ENCODE measurements at places on chromosomes 11 and 22.

DNA sequence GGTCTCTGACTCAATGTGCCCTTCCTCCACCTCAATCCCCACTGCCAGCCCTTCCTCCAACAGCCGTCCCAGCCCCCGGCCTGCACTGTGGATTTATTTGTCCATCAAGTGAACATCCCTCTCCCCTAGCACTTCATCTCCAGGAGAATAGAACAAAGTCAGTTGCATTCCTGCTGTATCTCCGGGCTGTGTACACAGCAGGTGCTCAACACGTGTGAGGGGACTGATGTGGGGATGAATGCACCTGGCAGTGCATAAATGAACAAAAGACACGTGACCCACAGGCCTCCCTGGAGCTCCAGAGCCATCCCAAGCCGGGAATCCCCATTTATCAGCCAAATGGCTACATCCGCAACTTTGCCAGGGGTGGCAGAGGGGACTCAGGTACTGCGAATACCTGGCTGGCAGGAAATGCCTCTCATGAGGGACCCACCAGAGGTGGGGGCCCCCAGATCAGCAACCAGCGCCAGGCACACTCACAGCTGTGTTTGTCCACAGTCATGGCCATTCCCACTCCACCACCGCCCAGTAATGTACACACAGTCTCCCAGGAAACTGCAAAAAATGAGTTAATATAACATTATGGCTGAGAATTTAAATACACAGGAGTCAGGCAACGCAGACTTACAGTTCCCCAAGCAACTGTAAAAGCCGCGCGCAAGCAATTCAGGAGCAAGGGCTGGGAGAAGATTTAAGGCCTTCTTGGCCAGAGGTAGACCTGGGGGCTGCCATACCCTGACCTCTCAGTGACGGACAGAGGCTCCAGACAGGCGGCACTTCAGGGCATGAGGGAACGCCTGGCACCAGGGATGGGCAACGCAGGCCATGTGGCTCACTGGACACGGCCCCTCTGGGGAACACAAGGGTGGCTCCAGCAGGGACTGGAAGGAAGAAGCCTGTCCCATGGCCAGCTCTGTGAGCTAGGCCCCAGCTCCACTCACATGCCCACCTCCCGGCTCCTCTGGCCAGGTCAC lies 50.3 kb upstream of the TCF20 start:
- DNase-seq: no peak

DNA sequence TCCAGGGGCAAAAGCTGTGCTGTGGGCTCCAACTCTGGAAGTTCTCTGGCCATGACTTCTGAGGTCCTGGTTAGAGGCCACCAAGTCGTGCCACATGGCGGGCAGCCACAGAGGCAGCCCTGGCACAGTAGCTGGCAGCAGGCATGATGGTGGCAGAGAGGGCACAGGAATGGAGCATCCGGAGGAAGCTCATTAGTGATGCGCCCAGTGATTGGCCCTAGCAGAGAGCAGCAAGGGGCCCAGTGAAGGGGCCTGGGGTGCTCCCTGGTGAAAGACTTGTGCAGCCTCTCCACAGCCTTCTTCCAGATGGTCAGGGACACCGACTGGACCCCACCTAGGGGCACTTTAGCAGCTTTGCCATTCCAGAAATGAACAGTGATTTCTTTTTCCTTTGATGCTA lies 7.0 kb downstream of the C11orf16 start:
- no peak for DNase-seq

DNA sequence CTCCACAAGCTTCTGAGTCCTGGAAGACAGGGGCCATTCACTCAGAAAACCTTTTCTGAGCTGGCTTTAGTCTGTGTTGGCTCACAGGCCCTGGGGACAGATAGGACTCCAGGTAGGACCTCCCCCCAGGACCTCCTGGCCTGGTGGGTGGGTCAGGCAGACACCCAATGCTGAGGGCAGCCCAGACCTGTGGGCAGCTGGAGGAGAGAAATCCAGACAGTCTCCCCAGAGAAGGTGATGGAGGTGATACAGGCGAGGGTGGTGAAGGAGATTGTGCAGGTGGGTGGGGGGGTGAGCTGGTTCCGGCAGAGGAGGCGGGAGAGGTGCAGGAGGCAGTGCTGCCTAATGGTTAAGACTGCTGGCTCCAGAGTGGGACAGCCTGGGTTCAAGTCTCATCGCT lies 15.6 kb downstream of the LRRC32 start:
- no peak for DNase-seq

- no peak for DNase-seq
Measured at GRCh38 chr11:32210556-32210955, 119.7 kb downstream of the RCN1 start.

GRCh38 chr11:58006940-58007339 lies 16.7 kb upstream of the OR9Q1 start:
- DNase-seq: no peak

- no peak for DNase-seq
Measured at GRCh38 chr11:33475993-33476392, 218.8 kb downstream of the HIPK3 start.

DNA sequence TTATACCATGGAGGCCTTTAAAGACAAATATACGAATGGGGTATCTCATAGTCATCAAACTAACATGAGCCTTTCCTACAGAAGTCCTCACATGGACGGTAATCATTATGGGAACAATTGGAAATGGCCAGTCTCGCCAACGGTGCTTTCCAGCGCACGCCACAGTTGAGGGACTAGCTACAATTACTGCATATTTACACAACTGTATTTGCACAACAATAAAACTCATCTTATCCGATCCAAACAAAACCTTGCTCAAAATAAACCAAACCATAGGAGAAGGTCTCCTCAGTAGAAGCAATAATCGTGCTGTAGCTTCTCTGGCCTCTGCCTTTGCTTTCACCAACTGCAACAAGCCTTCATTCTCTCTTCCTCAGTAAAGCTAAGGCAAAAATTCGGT lies 5.9 kb downstream of the CADM1 start:
- no peak for DNase-seq

DNA sequence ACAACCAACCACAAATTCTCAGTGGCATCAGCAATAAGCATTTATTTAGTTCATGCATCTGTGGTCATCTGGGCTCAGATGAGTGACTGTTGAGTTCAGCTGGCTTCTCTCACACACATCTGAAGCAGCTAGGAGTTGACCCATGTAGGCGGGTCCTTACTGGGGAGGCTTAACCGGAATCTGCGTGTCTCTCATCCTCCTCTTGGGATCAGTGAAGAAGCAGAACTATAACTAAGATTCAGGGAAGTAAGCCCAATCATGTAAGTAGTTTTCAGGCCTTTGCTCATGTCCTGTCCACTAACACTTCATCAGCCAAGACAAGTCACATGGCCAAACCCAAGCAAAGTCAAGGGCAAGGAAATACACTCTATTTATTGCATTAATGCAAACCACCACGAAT lies 236.2 kb downstream of the C11orf87 start:
- no peak for DNase-seq

GRCh38 chr11:113313601-113314000 lies 782 bp upstream of the TTC12 start:
- DNase-seq: no peak

GRCh38 chr22:23414727-23415489 lies 165.2 kb downstream of the IGLL1 start:
- DNase-seq: no peak

GRCh38 chr22:42649246-42650099 lies at the start of gene CYB5R3:
Gene CYB5R3 (minus strand): TSS chr22:42649392. CDS start chr22:42649315, 77 bp downstream.
- peak; percentile 95 for DNase-seq

DNA sequence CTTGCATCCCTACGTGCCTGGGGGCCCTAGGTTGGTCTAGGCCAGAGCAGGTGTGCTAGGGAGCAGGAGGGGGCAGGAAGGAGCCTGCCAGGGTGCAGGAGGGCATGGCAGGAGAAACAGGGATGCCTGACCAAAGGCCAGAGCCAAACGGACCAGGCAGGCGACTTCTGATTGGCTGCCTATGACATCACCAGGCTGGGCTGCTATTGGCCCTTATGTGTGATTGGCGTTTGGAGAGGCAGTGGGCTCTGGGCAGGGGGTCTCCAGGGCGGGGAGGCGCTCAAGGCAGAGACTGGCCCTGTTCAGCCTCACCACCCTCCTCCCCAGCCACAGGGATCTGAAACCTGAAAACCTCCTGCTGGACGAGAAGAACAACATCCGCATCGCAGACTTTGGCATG lies 44.4 kb downstream of the MOB2 start:
- no peak for DNase-seq

DNA sequence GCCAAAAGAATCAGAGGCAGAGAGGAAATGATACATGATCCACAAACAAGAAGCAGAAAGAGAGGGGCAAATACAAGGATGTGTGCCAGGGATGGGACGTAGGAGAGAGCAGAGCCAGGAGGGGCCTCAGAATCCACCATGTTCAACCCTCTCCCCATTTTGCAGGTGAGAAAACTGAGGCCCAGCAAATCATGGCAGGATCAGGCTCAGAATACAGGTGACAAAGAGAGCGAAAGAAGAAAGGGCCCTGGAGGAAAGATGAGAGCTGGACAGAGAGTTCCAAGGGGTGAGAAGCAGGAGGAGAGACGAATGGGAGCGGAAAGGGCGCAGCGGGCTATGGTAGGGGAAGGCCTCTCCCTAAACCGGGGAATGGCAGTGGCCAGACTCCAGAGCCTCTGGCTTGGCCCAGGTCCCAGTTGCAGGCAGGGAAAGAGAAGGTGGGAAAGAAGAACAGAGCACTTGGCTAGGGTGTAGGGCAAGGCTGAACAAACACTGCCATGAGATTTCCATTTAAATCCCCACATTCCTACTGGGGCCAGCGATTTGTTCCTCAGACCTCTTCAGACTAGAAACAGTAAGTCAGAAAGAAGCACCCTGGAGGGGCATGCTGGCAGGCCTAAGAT lies 44.4 kb upstream of the TSKU start:
- DNase-seq: no peak

DNA sequence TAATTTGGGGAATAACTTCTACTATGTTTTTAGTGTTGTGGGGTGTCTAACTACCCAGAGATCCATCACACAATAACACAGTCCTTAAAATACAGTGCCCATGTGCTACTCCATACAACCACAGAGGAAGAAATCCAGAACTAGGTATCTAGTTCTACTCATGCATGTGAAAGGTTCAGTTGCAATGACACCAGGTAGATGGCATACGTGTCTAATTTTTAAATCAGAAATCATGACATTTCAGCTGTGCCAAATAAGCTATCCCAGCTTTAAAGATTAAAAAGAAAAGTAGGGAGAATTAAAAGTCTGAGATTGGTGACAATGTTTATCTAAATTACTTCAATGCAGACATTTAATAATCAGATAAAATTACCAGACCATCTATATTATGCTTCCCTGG lies 122.2 kb downstream of the CD44 start:
- no peak for DNase-seq

DNA sequence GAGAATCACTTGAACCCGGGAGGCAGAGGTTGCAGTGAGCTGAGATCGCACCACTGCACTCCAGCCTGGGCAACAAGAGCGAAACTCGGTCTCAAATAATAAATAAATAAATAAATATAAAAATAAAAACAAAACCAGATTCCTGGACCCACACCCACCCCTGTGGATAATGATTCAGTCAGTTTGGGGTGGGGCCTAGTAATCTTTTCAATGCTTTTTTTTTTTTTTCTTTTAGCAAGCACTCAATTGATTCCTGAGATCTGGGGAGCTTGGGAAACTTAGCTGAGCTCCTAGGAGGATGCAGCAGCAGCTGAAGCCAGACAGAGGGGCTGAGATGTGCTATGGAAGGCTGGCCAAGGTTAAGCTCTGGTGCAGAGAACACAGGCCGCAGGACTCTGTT lies 4.6 kb upstream of the PC start:
- DNase-seq: no peak

All from GM10248 (cell line).